AG09319 (cell line): ENCODE measurements at places on chromosomes 1 and 21.

DNA sequence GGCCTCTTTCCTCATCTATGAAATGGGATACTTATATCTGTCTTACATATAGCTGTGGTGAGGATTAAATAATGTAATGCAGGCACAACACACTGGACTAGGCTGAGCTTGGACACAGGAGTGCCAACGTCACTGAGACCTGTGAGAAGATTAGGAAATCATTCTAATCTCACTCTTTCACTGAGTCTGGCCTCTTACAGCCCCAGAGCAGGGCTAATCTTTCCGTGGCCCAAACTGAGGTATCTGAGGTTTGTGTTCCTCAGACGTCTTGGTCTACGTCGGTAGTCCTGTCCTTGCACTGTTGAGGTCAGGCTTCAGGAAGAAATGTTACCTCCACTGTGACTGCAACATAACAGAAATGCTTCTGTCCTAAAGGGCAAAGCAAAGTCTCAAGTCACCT lies 22.6 kb upstream of the A3GALT2 start:
- DNase-seq = no peak

GRCh38 chr1:212166244-212166643 lies 119.0 kb upstream of the PPP2R5A start:
- DNase-seq = no peak

DNA sequence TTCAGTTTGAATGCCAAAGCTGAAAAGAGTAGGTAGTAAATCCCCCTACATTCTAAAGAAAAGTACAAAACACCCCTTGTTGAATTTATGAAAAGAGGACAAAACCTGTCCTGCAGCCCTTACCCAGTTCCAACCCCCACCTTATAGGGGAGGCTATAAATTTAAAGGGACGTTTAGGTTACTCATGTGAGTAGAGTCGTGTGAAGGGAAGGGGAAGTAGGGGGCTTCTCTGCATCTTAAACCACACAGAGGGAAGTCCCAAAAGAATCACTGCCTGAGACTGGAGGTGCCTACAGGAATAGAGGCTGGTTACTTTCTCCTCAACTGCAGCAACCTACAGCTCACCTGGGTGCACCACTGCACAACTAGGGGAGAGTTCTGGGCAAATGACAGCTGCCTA lies 36.7 kb upstream of the KIRREL1 start:
- DNase-seq = no peak

DNA sequence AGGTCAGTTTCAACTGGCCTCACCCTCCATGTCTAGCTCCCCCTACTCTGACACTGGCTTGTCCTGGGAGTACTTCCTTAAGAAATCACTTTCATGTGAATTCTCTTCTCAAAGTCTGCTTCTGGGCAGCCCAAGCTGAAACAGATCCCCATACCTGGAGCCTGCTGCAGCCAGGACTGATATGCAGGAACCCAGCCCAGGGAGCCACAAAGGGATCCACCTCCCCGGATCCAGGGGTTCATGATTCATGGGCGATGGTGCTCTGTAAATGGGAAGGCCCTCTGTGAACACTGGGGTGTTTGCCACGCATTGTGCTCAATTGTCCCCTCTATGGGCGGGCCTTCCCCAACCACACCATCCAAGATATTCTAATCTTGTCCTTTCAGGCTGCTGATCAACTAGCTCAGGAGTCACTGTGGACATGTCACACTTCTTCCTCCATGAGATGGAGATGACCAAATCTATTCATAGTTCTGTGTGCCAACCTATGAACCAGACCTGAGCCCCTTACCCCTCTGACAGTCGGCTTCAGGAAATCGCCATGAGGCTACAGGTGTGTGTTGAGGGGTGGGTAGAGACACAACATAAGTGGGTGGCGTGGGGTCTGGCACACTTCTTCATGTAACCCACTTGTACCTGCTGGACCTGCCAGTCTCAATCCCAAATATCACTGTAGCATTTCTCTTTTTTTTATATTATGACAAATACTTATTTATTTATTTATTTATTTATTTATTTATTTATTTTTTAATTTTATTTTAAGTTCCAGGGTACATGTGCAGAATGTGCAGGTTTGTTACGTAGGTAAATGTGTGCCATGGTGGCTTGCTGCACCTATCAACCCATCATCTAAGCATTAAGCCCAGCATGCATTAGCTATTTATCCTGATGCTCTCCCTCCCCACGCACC lies 41.8 kb downstream of the RUNX3 start:
- DNase-seq = no peak

DNA sequence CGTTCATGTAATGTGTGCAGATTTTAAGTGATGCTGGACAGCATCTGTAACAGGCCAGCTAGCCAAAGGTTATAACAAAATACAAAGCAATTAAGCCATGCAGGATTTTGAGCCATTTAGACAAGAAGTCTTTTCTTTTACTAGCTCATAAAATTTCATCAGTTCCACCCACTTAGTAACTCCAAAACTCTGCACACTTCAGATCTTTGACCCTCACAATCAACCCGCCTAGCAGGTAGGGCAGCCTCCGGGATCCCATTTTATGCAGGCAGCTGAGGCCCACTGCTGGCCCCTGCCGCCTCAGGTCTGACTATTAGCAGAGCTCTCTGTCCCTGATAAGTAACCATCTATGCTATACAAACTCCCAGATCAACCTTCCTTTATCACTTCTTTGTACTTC lies 9.2 kb downstream of the LBR start:
- no peak for DNase-seq

DNA sequence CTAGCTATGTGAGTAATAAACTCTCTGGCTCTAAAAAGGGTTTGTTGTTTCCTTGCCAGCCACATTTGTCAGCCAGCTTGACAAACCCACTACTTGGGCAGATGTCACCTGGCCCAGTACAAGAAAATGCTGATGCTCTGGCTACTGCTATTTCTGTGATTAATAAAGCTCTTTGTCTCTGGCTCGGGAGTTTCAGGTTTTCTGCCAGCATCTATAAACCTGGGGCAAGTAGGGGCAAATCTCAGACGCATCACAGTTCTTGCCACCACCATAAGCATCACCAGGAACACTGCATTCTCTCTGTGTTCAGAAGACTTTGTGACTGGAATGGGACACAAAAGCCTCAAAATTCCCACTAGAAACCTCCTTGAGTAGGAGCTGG lies 2.5 kb downstream of the ITLN2 start:
- no peak for DNase-seq

- DNase-seq = no peak
These were observed 30.7 kb downstream of the KCNJ15 start for GRCh38 chr21:38287476-38287875.

GRCh38 chr1:58714544-58714943 lies 14.7 kb upstream of the MYSM1 start:
- DNase-seq = no peak

GRCh38 chr1:17465228-17465627 lies 25.8 kb upstream of the RCC2 start:
- no peak for DNase-seq

GRCh38 chr21:15820852-15821379 lies 91.1 kb downstream of the USP25 start:
- no peak for DNase-seq

DNA sequence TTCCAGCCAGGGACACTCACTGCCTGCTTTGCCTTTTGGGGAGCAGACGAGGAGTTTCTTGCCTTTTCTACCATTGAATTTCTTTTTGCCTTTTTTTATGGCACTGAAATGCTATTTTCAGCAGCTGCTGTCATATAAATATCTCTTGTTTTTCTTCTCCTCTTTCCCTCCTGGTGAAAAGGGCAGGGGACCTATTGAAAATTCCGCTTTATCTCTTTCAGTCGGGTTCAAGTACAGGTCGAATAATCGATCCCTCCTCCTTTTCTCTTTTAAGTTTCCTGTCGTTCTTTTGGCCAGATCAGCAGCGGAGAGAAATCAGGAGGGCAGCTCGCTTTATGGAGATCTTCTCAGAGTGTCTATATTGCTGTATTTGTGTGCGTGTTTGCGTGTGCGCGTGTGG lies 67.4 kb upstream of the CASZ1 start:
- DNase-seq = no peak

GRCh38 chr1:166479052-166479631 lies 312.3 kb upstream of the FAM78B start:
- DNase-seq = no peak

- no peak for DNase-seq
These were observed 1.3 kb upstream of the IL19 start for GRCh38 chr1:206769304-206769731.

GRCh38 chr21:36700295-36700970 lies 1.5 kb downstream of the SIM2 start:
- DNase-seq = no peak

GRCh38 chr1:5709461-5709975 lies 282.7 kb downstream of the NPHP4 start:
- no peak for DNase-seq

DNA sequence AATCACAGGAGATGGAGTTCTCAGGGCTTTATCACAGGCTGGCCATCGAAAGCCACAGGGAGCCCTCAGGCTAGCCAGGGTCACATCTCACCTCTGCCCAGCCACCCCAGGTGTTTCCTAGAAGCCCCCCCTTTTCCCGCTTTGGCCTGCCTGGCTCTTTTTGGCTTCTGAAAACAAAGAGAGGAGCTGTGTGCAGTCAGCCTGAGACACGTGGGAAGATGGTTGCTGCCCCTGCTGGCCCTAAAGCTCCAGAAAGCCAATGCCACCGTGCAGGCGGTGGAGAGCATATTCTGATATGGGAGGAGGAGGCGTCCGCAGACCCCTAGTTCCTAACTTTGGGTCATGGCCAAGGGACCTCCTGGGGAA lies 18.7 kb upstream of the LBR start:
- no peak for DNase-seq

DNA sequence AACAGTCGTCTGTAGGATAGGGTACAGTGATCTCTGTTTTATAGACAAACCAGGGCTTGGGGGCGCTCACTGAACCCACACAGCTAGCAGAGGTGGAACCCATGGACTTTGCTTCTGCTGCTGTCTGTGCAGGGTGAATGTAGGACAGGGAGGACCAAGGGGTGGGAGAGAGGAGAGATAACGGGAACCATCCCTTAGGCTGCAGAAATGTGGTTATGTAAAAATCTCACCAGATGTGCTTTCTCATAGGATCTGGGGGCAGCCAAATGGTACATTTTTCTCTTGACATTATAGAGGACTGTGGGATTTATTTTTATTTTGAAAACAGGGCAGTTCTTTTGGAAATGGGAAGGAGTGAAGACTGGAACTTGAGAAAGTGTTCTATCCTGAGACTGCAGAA lies 8.7 kb downstream of the NFASC start:
- no peak for DNase-seq

DNA sequence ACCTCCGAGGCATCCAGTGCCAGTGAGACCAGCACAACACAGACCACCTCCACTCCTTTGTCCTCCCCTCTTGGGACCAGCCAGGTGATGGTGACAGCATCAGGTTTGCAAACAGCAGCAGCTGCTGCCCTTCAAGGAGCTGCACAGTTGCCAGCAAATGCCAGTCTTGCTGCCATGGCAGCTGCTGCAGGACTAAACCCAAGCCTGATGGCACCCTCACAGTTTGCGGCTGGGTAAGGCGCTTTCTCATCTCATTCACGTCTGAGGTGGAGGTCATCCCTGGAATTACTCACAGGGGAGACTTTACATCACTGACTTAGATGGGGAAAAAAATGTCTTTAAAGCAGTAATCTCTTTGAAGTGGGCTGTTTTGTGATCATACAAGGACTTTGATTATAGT lies 106.3 kb downstream of the CD247 start:
- DNase-seq = no peak

DNA sequence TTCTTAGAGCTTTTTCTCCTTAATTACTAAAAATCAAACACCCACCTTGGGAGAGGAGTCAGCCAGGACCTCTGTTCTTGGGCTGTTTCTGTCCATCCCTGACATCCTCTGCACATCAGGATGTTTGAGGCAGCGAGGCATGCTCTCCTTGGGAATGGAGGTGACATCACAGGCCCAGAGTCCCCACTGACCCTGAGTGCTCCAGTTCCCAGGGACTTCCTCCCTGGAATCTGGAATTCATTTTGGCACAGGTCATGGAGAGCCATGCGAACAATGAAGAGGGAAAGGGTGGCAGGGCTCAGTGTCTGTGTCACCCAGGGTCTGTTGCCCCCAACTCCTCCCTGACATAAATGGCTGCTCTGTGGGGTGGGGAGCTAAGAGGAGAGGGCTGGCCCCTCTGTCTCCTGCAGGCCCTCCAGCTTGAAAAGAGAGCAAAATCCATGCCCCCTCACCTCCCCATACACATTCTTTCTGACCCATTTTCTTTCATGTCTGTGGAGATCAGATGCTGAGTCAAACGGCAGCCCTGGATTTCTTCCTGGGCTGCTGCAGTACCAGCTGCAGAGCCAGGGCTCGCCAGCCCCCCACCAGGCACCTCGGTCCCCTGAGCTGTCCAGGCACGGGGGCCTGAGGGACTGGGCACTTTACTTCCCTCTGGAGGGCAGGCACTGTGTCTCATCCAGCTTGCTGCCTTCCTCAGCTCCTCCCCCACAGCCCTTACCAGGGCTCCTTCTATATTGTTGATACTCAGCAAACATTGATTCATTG lies 102.0 kb downstream of the NMNAT2 start:
- DNase-seq = no peak

DNA sequence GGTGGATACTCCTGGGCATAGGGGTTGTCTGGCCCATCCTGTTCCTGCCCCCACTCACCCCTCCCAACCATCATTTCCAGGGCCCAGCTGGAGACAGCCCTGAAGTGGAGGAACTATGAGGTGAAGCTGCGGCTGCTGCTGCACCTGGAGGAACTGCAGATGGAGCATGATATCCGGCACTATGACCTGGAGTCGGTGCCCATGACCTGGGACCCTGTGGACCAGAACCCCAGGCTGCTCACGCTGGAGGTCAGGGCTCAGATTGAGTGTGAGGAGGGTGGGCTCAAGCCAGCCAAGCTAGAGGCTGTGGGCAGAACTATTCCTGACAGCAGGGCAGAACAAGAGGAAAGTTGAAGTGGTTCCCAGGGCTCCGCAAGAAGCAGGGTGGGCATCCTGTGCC lies 14.2 kb downstream of the RHOC start:
- DNase-seq = no peak

DNA sequence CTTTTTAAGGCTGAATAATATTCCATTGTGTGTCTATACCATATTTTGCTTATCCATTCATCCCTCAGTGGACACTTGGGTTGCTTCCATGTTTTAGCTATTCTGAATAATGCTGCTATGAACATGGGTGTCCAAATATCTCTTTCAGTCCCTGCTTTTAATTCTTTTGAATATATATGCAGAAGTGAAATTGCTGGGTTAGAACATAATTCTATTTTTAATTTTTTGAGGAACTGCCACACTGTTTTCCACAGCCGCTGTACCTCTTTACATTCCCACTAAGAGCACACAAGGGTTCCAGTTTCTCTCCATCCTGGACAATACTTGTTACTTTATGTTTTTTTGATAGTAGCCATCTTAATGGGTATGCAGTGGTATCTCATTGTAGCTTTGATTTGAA lies 65.6 kb downstream of the RIMS3 start:
- DNase-seq = no peak

DNA sequence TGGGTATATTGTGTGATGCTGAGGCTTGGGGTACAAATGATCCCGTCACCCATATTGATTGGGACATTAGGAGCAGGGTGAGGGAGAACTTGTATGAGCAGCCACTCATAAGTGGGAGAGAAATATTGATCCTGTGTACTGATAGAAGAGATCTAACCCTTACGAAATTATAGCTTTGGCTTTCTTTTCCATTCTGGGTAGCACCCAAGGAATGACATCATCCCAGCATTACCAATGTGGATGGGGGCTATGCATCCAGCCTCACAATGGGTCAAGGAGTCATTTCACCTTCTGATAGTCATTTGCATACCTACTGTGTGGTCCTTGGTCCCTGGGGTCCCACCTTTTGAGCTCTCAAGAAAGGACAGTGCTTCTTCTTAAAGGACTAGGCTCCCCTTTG lies 1.9 kb upstream of the NAV1 start:
- DNase-seq = no peak

- no peak for DNase-seq
These were observed 38.8 kb downstream of the TRPM2 start for GRCh38 chr21:44392185-44392584.

GRCh38 chr1:193308438-193308837 lies 122.0 kb upstream of the B3GALT2 start:
- DNase-seq = no peak
